ENCODE measurements at places on chromosomes 7 and 10.

- DNase-seq = no peak
Observed at GRCh38 chr7:901388-902154, 25.2 kb downstream of the GET4 start.

GRCh38 chr10:68007356-68007755, 67.7 kb downstream of the HERC4 start:
- no peak for DNase-seq

GRCh38 chr7:1062296-1063294, 18.2 kb downstream of the GPR146 start:
- no peak for DNase-seq

DNA sequence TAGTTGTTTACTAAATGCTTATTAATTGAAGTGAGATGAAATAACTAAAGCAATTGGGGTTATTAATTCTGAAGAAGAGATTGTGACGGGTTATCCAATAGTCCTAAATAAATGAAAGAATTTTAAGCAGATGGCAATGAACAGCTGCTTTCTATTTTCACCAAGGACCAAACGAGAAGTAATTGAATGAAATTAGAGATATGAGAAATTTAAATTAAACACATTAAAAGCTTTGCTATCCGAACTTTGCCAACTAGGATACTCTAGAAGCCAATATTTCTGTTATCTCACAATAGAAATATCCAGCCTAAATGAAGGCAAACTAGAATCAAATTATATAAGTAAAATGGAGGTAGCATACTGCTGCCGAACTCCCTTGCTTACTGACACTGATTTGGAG, 103.2 kb downstream of the GPR37 start:
- DNase-seq = no peak

DNA sequence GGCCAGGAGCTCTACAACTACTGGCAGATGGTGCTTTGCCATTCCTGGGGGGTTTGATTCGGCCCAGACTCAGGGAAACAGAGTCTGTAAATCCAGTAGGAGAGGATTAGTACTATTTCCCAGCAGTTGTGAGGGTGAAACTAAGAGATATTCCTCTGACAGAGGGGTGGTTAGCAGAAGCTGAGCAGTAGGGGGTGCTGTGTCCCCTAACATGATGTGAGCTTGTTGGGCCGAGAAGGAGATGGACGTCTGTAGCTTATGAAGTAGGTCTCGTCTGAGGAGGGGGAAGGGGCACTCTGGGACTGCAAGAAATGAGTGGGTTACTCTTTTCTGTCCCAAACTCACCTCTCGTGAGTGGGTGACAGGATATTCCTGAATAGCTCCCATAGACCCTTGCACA, 179.2 kb upstream of the MBL2 start:
- DNase-seq = no peak

DNA sequence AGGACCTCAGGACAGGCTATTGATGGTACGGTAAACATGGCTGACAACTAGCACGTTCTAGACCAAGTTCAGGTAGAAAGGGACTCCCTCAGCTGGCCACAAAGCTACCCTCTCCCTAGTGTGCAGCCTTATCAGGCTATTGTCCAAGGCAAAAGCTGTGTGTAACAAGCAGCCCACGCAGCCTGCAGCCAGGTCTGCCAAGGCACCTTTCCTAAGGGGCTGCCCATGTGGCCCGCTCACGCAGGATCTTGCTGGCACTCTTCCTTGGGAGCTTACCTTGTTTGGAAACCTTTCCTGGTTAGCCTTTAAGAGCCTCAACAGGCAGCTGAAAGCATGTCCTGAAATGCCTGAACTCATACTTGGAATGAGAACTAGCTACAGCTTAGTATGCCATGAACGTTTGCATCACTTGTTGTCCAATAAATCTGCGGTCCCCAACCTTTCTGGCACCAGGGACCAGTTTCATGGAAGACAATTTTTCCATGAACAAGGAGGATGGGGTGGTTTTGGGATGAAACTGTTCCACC, 51.7 kb downstream of the SYPL1 start:
- DNase-seq = no peak

- DNase-seq = no peak
Observed at GRCh38 chr10:49579621-49580020, 30.5 kb upstream of the SLC18A3 start.

- DNase-seq = no peak
Observed at GRCh38 chr10:119497243-119497642, 45.3 kb downstream of the RGS10 start.

DNA sequence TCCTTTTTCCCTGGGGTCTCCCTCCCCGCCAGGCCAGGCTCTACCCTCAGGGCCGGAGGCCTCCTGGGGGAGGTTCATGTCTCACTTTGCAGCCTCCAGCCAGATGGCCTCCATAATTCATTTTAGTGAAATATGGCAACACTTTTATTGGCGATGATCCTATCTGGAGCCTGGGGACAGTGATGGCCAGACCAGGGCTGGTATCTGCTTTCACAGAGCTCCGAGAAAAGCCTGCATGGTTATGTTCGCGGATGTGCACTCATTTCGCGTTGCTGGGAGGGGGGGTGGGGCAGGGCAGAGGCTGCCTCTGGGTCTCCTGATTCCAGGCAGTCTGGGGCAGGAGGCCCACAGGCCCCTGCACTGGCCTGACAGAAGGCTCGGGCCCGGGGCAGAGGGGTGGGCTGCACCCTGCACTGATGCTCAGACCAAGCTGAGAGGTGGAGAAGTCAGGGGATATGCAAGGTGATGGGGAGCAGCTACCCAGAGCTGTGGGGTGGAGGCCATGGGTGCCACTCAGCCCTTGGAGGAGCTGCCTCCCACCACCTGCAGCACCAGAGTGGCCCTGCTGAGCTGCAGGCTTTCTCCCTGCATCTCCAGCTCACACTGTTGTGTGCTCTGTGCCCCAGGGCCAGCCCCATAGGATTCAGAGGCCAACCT, 85.3 kb upstream of the RET start:
- no peak for DNase-seq

DNA sequence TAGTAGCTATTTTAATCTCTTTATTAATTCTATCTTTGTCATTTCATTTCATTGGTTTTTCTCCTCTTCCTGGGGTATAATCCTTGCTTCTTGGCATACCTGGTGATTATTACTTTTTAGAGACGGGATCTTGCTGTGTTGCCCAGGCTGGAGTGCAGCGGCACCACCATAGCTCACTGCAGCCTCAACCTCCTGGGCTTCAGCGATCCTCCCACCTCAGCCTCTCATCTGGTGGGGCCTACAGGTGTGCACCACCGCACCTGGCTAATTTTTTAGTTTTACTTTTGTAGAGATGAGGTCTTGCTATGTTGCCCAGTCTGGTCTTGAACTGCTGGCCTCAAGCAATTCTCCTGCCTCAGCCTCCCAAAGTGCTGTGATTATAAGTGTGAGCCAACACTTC, 22.0 kb upstream of the OCM2 start:
- no peak for DNase-seq

DNA sequence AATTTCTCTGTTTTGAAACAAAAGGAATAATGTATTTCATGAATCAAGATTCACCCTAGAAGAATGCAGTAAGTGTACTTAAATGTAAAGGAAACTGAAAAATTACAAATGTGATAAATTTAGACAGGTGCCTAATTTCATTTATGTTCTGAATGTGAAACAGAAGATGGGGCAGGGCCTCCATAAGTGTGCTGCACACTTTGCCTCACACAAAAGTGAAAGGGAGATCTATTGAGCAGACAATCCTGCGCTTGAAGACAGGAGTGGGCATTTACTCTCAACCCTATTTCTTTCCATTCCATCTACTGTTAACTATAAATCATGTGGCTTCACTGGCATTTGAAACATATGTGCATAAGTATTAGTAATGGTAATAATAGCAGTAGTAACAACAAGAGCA, 36.2 kb downstream of the GNG11 start:
- no peak for DNase-seq

- no peak for DNase-seq
Observed at GRCh38 chr7:50594734-50595485, 29.7 kb upstream of the DDC start.

DNA sequence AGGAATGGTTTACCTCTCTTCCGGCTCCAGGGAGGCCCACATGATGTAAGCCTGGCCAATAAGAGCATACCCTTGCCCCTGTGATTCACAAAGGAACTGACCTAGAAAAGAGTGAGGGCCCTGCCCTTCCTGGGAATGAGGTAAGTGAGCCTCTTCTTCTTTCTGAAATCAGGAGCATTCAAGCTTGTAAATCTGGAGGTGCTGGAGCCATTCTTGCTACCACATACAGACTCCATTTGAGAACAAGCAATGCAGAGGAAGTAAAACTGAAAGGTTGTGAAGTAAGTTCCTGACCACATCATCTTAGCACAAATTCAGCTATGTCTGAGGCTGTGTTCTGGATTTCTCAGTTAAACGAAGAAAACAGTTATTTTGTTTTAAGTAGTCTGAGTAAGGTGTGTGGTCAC, 132.2 kb downstream of the CD36 start:
- no peak for DNase-seq

- DNase-seq = no peak
Observed at GRCh38 chr10:68462536-68462935, 9.2 kb downstream of the DNA2 start.

GRCh38 chr7:16934722-16935340, 53.0 kb upstream of the AGR3 start:
- DNase-seq = no peak

- DNase-seq = no peak
Observed at GRCh38 chr10:86659721-86660453, 5.5 kb downstream of the OPN4 start.

- no peak for DNase-seq
Observed at GRCh38 chr7:147509541-147510200, 1080.9 kb upstream of the C7orf33 start.

DNA sequence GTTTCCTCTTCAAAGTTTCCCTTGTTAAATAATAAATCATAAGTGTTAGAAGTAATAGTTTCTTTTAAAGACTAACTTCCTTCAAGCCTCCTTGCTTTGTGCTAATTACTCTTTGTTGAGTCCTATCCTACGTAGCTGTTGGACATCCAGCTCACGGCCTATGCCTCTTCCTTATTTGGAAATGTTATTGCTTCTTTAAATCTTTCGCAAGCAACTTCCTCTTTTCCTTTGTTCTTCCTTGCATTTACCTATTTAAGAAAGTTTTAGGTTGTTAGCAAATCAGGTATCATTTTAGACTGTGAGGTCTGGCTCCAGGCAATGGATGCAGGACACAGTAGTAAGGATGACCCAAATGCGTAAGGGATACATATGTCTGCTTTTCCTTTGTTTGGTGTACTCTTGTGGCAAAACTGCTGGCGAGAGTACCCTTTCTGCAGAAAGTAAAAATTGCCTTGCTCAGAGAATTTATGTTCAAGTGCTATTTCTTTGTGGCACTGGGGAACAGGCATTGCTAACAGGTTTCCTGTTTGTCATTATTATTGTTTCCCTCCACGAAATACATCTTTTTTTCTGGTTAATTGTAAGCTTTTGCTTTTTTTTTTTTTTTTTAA, 110.5 kb downstream of the DYNC2I1 start:
- no peak for DNase-seq

- DNase-seq = no peak
Observed at GRCh38 chr10:116324951-116325635, 845 bp downstream of the CCDC172 start.

DNA sequence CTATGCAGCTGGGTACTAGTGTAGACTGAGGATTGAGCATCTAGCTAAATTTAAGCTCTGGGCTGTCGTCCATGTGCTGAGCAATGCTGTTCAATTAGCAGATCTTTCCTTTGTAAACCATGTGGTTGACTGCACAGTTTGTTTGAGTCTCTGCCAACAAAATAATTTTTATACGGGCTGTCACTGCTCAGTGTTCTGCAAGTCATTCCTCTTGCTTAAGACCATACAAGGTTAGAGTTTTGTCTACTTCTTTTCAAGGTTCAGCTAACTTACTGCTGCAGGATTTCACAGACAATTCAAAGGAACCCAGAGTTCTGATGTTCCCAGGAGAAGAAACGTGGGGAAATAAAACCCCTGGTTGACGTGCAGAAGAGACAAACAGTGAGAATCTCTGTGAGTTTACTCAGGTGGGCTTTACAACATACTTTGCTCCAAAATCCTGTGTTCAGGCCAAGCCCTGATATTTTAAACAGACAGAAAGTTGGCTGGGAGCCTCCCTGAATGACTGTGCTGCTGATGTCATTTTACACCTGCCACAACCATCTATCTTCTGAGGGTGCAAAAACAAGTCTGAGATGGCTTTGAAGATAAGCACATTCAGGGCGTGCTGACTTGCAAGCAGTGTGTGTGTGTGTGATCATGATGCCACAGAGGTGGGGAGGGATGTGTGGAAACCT, 177.1 kb upstream of the SVIL start:
- no peak for DNase-seq

DNA sequence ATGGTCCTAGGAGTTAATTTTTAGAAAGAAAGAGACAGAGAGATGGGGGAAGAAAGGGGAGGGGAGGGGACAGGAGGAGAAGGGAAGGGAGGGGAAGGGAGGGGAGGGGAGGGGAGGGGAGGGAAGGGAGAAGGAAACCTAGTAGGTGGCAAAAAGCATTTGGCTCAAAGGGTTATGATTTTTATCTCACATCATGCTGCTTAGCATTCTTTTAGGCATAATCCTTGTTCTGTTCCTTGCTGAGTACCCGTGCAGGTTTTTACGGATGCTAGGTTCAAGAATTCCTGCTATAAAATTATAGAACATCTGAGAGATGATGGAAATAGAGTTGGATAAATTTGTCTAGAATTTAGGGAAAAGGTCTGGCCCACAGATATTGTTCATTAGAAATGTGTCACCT, 132.4 kb upstream of the PRSS1 start:
- no peak for DNase-seq

DNA sequence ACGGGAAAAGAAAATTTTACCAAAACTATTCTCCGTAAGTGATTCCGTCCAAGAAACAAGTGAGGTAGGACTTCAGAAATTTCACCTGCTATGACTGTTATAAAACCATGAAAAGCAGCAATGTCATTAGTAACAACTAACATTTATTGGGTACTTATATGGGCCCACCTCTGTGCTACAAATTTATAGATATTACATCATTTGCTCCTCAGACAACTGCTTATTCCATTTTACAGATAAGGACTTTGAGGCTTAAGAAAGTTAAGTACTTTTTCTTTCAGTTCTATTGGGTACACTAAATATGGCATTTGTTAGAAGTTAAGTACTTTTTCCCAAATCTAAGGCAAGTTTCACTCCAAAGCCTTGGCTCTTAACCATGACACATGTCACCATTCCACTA, 36.3 kb downstream of the HACD1 start:
- DNase-seq = no peak

DNA sequence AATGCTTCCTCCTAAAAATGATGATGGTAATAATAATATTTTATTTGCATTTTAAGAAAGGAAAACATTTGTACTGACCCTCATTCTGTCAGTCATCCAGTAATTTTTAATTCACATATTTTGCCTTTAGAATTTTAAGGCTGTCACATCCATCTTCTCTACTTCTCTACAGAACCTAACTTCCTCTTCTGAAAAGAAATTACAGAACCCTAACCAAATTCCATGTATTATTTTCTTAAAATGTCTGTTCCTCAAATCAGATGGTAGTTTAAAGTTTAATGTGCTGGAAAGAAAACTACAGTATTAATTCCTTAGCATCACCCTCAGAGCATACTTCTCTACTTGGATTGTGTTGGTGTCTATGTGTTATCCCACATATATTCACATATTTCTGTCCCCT, 9.0 kb downstream of the PIK3CG start:
- no peak for DNase-seq

Measured in activated gamma-delta T cell treated with anti-CD3 and anti-CD28 coated beads, Interleukin-2, amount 50 U/mL, for 16 hours (primary cell).